ENCODE measurements at places on chromosomes 1 and 21.

DNA sequence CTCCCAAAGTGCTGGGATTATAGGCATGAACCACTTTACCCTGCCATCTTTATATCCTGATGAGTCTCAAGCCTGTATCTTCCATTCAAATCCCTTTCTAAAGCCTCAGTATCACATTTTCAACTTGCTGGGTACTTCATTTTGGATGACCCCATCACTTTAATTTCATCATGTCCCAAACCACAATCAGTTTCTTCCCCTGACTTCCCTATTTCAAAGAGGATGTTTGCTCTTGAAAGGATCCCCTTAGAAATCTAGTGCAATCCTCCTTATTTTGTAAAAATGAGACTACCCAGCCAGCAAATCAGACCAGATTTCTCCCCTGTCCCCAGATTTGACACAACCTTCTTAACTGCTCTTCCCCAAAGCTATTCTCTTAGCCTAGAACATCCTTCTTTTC, 7.0 kb upstream of the TRIT1 start:
- DNase-seq, result no peak

GRCh38 chr1:197686231-197686630, 89.0 kb downstream of the DENND1B start:
- DNase-seq, result no peak

- DNase-seq, result no peak
These were observed 3.1 kb downstream of the LCE3D start for GRCh38 chr1:152577168-152577567.

GRCh38 chr1:65148548-65149350, 746 bp downstream of the AK4 start:
- DNase-seq, result no peak

DNA sequence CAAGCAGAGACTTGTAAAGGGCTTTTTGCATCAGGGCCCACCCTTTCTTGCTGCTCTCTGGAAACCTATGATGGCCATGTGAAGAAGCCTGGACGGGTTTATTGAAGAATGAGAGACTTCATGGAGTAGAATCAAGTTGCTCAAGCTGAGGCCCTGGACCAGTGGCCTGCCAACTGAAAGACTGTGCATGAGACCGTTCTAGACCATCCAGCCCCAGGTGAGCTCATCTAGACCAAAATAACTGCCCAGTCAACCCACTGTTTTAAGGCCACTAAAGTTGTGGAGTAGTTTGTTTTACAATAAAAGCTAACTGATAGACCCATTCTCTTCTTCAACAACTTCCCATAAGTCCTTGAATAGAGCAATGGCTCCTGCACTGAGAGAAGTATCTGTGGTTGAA, 11.8 kb upstream of the ENAH start:
- DNase-seq, result no peak

- no peak for DNase-seq
These were observed 17.8 kb upstream of the EPHA2 start for GRCh38 chr1:16173447-16174260.

- DNase-seq, result no peak
These were observed 516.9 kb downstream of the AMY1C start for GRCh38 chr1:104266612-104267011.

DNA sequence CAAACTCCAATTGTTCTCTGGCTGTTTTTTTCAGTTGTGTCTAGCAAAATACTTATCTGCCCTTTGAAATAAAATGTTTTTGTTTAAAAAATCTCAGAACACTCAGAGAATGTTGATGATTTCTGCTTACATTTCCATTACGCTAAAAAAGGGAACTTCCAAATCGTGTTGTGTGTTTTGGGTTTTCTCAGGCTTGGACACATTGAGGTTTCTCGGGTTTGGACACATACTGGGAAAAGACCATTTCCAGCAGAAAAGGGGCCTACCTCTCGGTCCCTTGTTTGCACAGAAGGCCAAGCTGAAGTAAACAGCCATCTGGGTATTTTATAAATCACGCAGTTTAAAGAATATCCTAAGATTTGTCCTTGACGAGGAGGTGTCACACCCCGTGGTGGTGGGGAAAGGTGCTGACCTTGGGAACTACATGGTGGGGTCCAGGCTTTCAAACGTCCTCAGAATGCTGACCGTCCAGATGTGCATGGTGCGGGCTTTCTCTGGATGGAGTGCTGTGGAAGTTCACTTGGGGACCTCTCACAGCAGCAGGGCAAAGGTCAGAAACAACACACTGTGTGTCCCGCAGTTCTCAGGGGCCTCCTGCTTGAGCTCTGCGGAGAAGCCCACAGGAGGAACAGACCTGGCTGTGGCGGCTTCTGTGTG, 67.8 kb downstream of the SLC37A1 start:
- no peak for DNase-seq

DNA sequence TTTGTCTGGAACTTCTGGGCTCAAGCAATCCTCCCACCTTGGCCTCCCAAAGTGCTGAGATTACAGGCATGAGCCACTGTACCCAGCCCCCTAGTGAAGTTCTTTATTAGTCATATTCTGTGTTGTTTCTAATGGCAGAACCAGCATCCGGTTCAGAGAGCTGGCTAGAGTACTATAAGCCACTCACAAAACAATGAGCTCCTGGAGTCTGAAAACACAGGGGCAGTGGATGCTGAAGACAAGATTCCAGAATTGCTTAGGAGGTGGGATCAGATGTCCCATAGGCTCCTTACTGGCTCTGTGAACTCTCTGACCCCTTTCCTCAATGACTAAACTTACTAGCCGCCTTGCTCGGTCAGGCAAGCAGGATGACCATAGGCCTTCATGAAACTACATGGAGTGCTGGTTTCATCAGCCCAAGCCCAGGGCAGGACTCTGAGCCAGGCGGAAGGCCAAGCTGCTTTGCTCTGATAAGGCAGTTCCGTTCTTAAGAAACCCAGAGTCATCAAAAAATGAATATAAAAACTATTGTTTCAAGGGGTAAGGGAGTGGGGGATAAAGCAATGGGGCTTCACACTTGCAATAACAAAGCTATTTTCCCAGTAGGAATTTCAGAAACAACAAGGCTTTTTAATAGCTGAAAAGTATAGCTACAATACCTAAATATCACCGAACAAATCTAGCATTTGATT, 8.1 kb downstream of the MTHFR start:
- no peak for DNase-seq

- no peak for DNase-seq
These were observed 1.1 kb downstream of the TNFRSF4 start for GRCh38 chr1:1212780-1213344.

GRCh38 chr1:81547261-81547911, 253.3 kb upstream of the ADGRL2 start:
- no peak for DNase-seq

DNA sequence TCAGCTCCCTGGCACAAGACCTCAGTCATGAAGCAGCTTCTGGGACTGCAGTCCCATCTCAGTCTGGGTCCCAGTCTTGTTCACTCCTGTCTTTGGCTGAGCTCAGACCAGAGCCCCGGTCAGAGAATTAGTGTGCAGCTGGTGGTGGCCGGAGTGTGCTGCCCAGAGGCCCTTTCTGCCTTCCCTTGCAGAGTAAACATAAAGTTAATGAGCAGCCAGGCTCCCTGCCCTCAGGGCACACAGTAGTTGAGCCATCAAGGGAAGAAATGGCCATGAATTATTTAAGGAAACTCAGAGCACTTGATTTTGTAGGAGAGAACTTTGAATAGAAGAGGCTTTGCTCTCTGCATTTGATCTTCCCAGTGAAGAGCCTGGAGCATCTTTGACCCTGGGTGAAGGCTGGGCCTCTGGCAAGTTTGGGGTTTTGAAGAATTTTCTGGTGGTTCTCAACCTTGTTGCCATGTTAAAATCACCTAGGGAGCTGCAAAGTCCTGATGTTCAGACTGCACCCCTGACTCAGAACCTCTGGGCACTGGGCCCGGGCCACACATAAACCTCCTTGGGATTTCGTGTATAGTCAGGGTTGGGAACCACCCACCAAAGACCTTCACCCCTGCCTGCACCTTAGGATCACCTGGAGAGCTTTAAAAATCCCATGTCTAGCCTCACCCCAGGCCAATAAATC, 26.4 kb upstream of the SELENON start:
- DNase-seq, result no peak

Data from NCI-H1092 (cell line).